ENCODE measurements at places on chromosomes 5 and 9.
A peak's percentile ranks its signal among the peaks of the same experiment; 100 is the strongest.

GRCh38 chr9:37812773-37813379 lies 12.3 kb downstream of the DCAF10 start:
- no peak for DNase-seq

GRCh38 chr5:80346055-80346454 lies 26.3 kb downstream of the SPZ1 start:
- peak; percentile 16 for DNase-seq

DNA sequence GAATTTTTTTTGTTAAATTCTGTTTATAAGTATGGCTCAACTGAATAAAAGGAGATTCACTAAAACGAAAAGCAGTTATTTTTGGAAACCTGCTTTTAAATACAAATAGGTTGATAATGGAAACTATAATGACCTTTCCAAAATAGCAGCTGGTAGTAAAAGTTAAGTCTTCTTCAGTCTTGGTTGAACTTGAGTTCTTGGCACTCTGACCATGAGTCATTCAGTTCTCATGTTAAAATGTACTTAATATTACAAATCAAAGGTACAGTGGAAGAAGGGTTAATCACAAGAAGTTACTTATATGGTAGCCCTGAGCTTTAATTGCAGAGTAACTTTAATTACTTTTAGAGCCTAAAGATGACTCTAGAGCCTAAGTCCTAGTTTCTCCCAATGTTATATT lies 62.1 kb downstream of the KLF9 start:
- peak; percentile 79 for DNase-seq

- DNase-seq, result peak; percentile 73
Measured at GRCh38 chr5:111129938-111130337, 37.8 kb downstream of the WDR36 start.

- DNase-seq, result no peak
Measured at GRCh38 chr5:169197343-169197742, 103.6 kb downstream of the SLIT3 start.

DNA sequence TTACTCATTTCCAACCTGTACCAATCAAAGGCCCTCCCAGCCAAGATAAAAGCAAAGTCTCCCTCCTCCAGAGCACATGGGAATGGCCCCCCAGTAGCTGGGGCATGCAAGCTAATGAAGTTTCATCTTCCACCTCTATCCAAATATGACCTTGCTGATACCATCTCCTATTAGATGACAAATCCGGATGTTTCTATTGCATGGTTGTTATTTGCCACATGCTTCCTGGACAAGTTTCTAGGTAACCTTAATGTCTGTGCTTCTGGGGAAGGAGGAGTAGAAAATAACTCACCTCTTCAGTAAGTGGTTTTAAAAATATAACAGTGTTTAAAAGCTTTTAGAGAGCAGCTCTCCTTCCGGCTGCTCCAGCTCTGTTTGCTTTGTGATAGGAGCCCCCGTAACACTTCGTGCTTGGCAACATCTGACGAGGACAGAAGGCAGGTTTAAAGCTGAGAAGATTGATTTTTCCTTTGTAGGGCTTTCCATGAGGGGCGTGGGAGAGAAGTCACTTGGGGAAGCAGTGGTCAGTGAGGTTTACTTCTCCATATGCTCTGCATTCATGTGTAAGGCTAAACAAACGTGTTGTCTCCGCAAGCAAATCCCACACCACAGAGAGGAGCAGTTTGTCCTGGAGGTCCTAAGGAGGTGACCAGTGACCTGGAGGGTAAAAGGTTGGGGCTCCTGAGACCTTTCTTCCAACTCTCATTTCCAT lies 40.3 kb upstream of the GLRX start:
- peak; percentile 56 for DNase-seq

DNA sequence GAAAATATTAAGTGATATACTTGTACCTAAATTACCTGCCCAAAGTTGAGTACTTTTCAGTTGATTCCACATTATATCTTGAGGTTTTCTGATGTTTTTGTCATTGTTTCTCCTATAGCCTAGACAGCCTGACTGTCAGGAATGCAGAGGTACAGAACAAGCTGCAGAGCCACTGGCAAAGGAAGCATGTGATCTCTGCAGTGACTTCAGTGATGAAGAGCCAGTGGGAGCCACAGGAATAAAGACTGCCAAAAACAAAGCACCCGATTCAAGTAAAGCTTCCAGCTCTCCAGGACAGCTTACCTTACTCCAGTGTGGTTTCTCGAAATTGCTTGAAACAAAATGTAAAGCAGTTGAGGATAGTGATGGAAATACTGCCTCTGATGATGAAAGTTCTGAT lies 96.3 kb downstream of the ERCC6L2 start:
- DNase-seq, result no peak

GRCh38 chr9:89036891-89037290 lies 45.6 kb downstream of the S1PR3 start:
- no peak for DNase-seq

GRCh38 chr5:146039420-146039819 lies 66.0 kb downstream of the PLAC8L1 start:
- DNase-seq, result no peak

GRCh38 chr5:1093361-1093760 lies 18.5 kb downstream of the SLC12A7 start:
- no peak for DNase-seq

- DNase-seq, result peak; percentile 62
Measured at GRCh38 chr9:35903049-35903448, 3.0 kb upstream of the HRCT1 start.

DNA sequence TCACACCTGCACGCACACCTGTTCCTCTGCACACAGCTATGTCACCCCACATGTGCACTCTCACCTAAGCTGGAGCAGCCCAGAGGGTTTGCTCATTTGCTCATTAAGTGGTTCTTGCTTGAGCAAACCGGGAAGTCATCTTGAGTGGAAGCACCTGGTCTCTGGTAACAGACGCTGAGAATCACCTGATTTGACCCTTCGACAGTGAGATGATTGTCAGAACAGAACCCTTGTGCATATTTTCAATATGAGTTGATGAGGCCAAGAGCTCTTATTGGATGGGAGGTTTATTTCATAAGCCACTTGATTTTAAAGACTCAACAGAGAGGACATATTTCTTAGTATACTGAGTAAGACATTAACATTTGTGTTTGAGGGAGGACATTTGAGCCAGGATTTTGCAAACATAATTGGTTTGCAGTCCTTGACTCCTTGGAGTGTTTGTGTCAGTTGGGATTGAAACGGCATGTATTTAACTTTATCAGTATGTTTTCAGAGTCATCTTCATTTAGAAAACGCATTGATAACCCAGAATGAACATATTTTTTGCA lies 22.1 kb upstream of the LPCAT1 start:
- DNase-seq, result no peak
